Spinal cord (tissue), 10 donors: ENCODE measurements at places on chromosomes 5 and 9.

GRCh38 chr9:38130724-38131123, 61.7 kb upstream of the SHB start:
- DNase-seq, result no peak

DNA sequence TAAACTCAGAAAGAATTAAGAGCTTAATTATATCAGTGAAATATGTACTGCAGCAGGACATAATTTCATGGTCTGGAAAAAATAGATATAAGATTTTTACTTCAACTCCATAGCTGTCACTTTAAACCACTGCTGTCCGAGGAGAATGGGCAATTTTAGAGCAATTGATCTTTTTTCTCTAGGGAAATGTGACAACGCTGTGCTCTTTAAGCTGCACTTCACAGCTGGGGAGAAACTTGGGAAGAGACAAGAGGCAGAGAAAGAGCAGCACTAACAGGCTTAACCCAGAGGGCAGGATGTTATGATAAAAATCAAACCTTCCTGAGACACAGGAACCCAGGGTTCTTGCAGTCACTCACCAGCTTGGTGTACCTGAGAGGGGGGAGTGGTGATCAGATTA, 92.0 kb downstream of the SPOCK1 start:
- no peak for DNase-seq

GRCh38 chr5:14424011-14424685, 157.4 kb upstream of the OTULINL start:
- DNase-seq, result no peak

DNA sequence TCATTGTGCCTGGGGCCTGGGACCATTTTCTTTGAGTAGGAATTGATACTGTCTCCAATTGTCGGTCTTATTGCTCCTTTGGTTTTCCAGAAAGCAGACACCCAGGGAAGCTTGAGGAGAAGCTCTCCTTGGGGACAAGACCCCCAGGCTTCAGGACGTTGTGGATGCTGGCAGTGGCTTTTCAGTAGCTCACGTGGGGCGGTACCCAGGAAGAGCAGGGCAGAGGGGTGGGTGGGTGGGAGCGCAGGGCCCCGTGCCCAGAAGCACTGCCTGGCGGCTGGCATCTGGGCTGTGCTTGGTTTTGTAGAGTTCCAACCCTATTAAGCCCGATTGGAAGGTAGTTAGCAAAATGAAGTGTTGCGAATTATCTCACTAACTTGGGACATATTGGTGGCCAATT, 374.2 kb upstream of the IRX1 start:
- no peak for DNase-seq

- no peak for DNase-seq
These were observed 671.4 kb downstream of the NR2F1-AS1 start for GRCh38 chr5:92909602-92909962.

DNA sequence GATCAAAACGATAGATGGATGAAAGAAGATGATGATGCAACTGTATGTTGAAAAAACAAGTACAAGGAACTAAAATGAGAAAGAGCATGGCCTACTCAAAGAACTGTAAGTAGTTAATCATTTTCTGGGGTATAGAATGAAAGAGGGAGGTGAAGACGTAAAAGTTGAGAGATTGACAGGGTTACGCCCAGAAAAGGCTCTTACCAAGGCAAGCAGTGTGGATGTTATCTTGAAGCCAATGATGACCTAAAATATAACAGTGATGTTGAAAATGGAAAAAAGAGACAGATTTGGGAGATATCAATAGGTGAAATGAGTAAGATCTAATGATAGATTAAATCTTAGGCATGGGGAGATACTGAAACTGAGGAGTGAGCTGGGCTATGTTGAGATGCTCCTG, 80.4 kb upstream of the GNAQ start:
- DNase-seq, result no peak

DNA sequence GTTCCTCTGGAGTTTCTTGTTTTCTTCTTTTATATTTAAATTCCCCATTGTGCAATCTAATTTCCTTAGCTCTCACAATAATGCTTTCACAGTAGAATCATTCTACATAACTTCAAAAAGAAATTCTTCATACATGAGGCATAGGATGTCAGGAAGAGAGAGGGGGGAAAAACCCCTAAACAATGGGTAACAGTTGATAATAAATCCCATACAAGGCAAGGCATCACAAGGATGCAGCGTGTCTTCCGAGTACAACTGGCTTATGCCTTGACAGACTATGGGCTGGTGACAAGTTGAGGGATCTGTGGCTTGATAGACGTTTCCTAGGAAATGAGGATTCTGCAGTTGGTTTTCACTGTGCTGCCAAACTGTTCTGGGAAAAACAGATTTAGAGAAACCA, 247.4 kb downstream of the ARL15 start:
- DNase-seq, result no peak

- no peak for DNase-seq
These were observed 8.2 kb downstream of the PHYKPL start for GRCh38 chr5:178224403-178224802.

DNA sequence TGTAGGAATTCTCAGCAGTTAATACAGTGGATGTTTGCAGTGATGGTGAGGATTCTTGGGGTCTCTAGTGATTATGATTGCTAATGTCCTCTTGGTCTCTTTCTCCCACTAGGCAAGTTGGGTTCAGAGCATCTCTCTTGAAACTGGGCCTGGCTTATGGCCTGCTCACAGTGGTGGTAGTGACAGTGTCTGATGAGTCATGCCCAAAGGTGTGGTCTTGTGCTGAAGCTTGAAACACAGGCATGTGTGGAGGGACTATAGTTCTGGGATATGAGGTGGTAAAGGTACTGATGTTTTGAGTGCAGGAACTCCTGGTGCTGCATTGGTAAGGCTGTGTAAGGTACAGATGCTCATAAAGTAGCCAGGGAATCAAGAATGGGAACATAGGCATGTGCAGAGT, 231.1 kb downstream of the FAM170A start:
- DNase-seq, result no peak

GRCh38 chr5:40224421-40224820, 455.3 kb upstream of the PTGER4 start:
- DNase-seq, result no peak

GRCh38 chr5:169706071-169706470, 69.0 kb downstream of the DOCK2 start:
- no peak for DNase-seq

DNA sequence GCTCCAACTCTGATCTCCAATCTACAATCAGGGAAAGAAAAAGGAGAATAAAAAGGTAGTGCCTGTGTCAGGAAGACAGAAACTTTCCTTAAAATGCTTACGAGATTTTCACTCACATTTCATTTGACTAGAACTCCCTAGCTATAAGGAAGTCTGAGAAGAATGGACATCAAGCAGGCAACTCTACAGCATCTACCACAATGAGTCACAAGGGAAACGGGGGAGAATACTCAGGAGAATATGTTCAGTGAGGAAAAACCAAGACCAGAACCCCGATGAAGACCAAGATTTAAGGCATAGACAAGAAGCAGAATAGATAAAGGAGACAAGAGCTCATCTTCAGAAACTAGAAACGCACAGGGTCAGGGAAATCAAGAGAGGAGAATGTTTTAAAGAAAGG, 9.0 kb upstream of the SETD9 start:
- DNase-seq, result no peak

- DNase-seq, result no peak
These were observed 320.4 kb upstream of the KLF4 start for GRCh38 chr9:107809871-107810460.

DNA sequence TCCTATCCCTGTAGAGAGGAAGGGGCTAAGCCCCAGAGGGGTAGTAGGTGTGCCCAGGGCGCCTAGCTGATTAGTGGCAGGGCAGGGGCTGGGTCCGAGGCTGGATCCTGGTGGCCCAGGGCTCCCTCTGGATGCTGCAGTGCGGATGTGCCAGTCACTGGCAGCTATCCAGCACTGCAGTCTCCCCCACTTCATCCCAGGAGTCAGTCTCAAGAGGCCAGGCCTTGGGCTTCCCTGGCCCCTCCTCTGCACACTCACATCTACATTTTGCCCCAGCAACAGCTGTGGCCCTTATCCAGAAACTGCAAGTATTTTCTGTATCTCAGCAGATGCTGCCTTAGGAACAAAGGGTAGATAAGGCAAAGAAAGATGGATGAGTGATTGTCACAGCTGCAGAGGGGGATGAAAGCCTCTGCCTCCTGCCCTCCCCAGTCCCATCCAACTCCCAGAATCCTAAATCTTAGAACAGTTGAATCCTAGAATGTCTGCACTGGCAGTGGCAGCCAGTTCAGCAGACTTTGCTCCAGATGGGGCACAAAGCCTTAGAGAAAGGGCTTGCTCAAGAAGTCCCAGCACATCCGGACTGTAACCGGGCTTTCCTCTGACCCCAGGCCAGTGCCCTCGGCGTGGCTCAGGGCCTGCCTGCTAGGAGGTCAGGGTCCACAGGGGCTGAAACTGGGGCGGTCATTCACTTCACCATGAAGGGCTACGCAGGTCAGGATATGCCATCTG, 1.6 kb downstream of the ANXA6 start:
- peak; percentile 67 for DNase-seq

DNA sequence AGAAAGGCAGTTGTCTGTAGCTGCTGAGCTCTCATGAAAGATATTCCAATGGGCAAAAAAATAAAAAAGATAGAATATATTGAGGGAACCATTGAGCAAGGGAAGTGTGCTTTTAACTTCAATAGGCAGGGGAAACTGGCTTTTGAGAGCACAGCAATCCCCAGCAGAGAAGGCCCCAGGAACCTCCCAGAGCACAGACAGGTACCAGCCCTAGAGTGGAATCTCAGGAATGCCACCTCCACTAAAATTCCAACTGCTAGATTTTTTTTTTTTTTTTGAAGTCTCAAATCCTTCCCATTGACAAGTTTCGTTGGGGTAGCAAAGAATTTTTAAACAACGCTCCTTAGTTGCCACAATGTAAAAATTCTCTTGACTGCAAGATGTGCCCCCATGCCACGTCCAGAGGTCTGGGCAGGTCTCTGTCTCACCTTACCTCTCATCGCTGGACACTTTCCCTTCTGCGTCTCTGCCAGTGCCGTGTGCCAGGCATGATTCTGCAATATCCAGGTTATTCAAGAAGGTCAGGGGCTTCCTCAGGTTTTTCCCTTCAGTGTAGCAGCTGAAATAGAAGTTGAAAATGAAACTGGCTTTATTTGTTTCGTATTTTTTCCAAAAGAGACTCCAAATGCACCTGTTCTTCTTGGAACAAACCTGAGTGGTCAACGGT, 64.2 kb upstream of the IRX1 start:
- DNase-seq, result no peak

DNA sequence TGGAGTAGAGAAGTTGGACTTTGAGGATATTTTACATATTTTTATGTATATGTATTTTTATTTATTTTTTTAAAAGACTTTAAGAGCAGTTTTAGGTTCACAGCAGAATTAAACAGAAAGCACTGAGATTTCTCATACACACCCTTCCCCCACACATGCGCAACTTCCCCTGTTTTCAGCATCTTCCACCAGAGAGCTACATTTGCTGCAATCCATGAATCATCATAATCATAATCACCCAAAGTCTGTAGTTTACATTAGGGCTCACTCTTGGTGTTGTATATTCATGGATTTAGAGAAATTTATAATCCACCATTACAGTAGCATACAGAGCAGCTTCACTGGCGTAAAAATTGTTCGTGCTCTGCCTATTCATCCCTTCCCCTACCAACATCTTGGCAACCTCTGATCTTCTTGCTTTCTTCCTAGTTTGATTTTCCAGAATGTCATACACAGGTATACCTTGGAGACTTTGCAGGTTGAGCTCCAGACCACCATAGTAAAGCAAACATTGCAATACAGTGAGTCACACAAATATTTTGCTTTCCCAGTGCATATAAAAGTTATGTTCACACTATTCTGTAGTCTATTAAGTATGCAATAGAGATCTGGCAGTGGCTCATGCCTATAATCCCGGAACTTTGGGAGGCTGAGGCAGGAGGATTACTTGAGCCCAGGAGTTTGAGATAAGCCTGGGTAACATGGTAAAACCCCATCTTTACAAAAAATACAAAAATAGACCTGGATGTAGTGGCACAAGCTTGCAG, 9.6 kb upstream of the CCDC171 start:
- DNase-seq, result no peak

DNA sequence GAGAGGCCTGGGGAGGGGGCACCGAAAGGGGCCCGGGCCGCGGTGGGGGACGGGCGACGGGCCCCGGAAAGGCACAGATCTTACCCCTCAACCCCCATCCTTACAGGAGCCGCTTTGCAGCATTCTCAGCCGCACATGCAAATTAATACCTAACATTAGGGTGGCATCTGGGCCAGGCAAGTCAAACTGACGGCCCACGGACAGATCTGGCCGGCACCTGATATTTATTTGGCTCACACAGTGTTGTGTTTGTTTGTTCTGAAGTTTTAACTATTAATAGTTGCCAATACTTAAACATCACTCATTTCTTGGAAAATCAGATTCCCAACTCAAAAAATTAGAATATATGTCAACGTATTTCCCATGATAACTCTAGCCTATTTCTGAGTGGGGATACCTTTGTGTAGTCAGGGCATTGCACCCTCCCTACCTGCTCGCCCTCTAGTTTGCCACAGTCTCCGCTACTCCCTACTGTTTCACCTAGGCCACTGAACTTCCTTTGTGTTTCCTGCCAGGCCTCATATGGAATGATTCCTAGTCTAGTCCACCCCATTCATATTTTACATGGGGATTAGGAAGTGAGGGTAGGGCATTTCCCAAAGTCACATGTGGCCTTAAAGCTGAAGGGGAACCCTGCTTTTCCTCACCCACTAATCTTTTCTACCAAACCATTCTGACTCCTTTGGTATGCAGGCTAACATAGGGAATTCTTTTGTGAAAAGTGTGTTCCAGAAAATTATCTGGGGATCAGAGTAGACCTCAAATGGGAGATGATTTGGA, 71.9 kb upstream of the LARP1 start:
- DNase-seq, result no peak

DNA sequence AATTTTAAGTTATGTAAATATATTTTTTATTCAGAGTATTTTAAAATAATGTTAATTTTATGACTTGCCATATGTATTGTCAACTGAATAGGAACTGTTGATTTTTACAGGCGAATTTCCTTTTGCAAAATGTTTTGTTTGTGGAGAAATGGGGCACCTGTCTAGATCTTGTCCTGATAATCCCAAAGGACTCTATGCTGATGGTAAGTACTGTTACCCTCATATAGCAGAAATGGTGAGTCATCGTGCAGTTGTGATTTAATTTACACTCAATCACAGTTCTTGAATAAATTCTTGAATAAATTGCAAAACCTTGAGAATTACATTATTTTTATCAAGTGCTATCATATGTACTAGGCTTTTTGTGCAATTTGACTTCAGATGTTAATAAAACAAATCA, 7.4 kb downstream of the ZCCHC9 start:
- no peak for DNase-seq

DNA sequence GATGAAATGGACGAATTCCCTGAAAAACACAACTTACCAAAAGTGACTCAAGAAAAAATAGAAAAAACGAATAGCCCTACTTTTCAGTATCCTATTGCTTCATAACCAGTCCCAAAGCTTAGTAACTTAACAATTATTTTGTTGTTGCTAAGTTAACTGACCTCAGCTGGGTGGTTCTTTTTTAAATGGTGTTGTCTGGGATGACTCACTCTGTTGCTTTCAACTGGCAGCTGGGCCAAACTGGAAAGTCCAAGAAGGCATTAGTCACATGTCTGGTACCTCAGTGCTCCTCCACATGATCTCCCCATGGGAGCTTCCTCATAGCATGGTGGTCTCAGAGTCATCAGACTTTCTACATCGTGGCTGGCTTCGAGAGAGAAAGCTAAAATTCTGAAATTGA, 47.8 kb upstream of the ADAMTS2 start:
- DNase-seq, result no peak
